Endothelial cell of umbilical vein (primary cell): ENCODE measurements at places on chromosomes 7 and 10. TPM values are rescaled to one million over a fixed set of nuclear protein-coding genes. Genes with fewer than 3 reads are reported as not detected.

DNA sequence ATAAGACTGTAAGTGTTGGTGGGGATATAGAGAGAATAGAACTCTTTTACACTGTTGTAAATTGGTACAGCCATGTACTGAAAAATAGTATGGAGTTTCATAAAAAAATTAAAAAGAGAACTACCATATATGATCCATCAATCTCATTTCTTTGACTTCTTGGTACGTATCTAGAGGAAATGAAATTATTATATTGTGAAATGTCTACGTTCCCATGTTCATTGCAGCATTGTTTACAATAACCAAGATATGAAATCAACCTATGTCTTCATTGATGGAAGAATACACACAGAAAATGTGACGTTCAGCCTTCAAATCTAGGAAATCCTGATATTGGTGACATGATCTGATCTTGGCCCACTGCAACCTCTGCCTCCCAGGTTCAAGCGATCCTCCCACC, 32.0 kb downstream of the SHOC2 start:
- no peak for DNase-seq

GRCh38 chr10:132677473-132678227, 108.3 kb downstream of the NKX6-2 start:
- no peak for DNase-seq

GRCh38 chr10:113802997-113803396, 50.9 kb downstream of the DCLRE1A start:
- no peak for DNase-seq

GRCh38 chr7:154640266-154640865, 362.6 kb downstream of the PAXIP1 start:
- no peak for DNase-seq

DNA sequence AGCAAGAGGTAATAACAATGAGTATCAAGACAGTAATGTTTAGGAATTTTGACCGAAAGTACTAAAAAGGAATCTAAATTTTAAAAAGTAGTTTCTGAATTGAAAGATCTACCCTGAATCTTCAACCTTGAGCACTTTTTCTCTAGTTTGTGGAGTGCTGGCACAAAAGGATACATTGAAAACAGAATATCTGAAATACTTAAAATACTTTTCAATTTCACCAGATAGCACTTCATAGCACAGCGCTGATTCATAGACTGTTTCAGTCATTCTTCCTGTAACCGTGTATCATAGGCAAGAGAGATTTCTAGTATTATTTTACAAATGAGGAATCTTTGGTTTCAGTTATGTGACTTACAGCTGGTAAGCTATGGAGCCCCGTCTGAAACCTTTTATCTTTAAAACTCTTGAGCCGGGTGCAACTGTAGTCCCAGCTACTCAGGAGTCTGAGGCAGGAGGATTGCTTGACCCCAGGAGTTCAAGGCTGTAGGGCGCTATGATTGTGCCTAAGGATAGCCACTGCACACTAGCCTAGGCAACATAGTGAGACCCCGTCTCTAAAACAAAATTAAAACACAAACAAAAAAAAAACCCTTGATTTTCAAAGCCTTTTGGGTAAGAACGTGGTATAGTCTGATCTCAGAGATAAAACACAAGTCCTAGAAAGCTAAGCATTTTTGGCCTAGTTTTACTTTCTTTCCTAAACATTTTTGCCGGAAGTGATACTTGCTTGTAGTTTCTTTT, 35.1 kb downstream of the FHIP2A start:
- DNase-seq = peak; percentile 81

DNA sequence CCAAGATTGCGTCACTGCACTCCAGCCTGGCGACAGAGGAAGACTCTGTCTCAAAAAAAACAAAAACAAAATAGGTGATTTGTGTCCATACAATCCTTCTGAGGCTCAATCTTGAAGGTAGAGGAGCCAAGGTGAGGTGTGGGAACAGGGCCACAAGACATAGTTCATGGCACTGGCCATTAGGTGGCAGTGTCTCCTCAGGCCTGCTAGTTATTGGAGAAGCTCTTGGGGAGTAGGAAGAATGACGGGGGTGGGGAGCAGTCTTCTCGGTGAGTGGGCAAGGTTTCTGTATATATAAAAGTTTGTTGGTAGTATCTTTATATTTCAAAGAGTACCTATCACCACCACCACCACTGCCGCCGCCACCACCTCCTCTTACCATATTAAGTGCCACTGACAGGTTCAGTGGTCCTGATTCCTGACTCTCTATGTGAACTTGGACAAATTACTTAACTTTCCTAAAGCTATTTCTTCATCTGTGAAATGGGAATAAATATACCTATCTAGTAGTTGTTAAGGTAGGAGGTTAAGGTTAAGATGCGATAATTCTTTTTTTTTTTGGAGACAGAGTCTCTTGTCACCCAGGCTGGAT, 24.0 kb downstream of the CCSER2 start:
- peak; percentile 63 for DNase-seq

- no peak for DNase-seq
Observed at GRCh38 chr10:15737656-15738055, 17.9 kb upstream of the ITGA8 start.

GRCh38 chr10:101489355-101489754, 98.7 kb downstream of the POLL start:
- DNase-seq = no peak

- no peak for DNase-seq
Observed at GRCh38 chr10:25339966-25340365, 165.2 kb downstream of the GPR158 start.

SPDYE5 gene
- 0.16 TPM in 1 of 2 replicates, not detected in the other for total RNA-seq

CPA4 gene
- not detected in 2 replicates for total RNA-seq

CFAP43 gene
- total RNA-seq = not detected in 2 replicates

PDE1C gene
- 2.9 and 3.1 TPM in 2 replicates for total RNA-seq
